ENCODE measurements at places on chromosomes 12 and 14.

GRCh38 chr12:63098851-63099250 lies 52.1 kb downstream of the AVPR1A start:
- DNase-seq, result peak; percentile 47

DNA sequence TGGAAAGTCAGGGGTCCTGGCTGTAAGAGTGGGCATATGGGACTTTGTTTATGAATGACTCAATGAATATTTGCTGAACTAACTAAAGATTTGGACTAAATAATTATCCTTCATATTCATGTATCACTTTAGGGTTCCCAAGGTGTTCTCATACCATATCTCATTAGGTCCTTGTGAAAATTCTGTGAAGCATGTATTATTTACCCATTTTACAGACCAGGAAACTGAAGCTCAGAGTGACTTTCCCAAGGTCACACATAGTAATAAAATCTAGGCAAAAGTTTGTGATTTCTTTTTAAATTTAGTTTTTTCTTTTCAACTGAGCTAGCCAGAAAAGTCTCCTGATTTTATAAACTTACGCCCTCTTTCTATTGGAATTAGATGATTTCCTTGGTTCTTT lies 9.4 kb downstream of the PDE1B start:
- no peak for DNase-seq

- no peak for DNase-seq
Measured at GRCh38 chr12:31813305-31813704, 84.5 kb upstream of the AMN1 start.

GRCh38 chr14:91418387-91419043 lies 895 bp upstream of the CCDC88C start:
- peak; percentile 63 for DNase-seq

GRCh38 chr12:42603246-42603990 lies 13.9 kb upstream of the PRICKLE1 start:
- DNase-seq, result no peak

GRCh38 chr14:52781629-52782028 lies 9.8 kb downstream of the GNPNAT1 start:
- DNase-seq, result no peak

DNA sequence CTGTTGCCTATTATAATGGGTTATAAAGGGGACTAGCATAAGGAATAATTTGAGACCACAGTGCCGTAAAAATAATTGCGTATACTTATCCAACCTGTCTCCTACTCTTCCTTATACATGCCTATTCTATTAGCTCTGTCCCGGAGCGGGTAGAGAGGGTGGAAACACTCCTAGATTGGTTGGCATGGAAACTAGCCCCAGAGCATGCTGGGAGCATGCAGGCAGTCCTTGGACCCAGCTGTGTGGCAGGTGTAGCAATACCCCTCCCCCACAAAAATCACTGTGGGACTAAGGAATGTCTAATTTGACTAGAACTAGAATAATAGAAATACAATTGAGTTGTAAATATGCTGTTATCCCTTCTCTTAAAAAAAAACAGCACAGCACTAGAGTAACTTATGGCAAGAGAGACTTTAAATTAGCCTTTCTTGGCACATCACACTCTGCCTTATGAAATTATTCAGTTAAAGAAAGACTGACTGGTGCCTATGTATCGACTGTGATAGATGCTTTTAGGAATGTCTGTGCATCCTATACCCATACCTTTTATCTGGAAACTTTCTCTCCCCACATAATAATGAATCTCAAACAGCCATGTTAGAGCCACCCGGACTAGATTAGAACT lies 244.0 kb upstream of the DAAM1 start:
- DNase-seq, result peak; percentile 9

DNA sequence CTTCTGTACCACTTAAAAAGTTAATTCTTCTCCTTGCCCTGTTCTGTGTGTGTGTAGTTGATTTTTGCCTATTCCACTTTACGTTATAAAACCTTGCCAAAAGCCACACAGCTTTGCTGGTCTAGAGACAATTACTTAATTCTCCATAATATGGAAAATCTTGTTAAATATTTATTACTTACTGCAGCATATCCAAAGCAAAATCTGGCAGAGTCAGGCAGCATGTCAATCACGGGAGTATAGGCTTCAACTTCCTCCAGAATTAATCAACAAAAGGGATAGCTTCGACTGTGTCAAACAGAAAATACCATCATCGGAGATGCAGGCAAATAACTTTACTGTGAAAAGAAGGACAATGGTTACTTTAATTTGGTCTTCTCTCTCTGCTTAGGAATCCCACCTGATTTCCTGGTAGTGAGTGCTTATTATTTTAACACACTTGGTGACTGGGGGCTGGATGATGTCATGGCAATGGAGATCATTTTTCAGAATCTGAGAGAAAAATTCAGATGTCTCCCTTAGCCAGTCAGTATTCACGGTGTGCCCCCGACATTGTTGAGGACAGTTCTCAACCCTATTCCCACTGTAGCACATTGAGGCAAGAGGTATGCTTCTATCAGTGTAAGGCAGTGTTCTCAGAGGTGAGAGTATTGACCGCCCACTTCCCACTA lies 3.7 kb upstream of the MSRB3 start:
- DNase-seq, result no peak

- no peak for DNase-seq
Measured at GRCh38 chr12:123094349-123095077, 56.4 kb downstream of the PITPNM2 start.

- no peak for DNase-seq
Measured at GRCh38 chr14:67517083-67517482, 16.0 kb upstream of the PLEKHH1 start.

DNA sequence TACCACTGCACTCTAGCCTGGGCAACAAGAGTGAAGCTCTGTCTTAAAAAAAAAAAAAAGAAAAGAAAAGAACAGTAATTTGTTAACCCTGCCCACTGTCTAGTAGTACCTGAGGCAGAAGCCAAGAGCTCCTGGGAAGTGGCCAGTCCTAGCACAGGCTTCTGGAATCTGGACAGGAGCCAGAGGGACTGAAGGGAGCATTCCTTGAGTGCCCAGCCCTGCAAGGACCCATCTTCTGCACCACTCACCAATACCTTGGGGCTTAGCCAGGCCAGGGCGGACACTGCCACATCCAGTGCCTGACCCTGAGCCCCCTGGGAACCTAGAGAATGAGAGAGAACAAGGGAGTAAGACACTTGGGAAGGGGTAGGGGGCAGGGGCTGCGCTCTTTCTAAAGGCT lies 33.7 kb downstream of the PARP2 start:
- no peak for DNase-seq

DNA sequence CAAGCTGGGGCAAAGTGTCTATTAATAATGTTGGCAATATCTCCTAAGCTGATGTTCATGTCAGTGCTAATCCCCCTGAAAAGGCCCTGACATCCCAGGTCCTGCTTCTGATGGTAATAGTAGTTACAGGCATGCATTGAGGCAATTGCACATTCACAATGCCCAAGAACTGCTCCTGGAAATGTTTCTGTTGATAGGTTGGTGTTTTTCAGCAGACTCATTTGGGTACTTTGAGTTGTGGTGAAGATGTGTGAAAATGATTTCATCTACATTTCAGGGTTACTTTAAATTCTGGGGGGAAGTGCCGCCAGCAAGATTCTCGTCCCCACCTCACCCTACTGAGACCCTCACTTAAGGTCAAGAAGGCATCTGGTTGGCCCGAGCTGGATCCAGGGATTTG lies 92.9 kb downstream of the BBS10 start:
- no peak for DNase-seq

DNA sequence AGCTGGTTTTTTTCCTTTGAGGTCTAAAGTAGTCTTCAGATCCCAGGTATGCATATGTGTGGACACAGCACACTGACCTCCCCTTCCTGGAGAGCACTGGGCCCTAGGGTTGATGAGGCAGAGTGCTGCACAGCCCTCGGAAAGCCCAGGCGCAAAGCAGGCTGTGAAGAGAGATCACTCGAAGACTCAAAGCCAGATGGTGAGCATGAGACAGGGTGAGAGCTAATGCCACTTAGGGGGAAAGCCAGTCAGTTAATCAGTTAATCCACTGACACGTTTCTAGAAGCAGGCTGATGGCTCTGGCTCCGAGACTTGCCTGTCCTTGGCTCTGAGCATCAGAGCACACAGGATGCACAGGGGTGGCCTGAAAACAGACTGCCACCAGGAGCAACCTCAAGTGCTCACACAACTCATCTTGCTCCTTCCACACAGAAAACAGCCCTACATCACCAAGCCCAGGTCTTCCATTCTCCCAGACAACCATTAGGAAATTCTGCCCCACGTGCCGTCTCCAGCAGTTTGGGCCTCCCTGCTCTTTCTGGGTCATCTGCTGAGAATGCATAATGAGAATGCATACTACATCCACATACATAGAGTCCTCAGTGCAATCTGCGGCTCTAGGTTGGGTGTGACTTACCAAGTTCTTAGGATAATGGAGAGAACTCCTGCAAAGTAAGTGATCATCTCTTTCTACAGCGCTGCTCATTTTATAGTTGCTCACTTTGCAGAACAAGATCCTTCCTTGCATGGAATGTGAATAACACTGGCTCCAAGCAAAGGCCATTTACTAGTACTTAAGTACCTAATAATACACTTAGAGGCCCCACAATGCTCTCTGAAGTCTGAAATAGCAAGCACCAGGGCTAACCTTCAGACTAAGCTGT lies 12.0 kb downstream of the AQP6 start:
- DNase-seq, result no peak

DNA sequence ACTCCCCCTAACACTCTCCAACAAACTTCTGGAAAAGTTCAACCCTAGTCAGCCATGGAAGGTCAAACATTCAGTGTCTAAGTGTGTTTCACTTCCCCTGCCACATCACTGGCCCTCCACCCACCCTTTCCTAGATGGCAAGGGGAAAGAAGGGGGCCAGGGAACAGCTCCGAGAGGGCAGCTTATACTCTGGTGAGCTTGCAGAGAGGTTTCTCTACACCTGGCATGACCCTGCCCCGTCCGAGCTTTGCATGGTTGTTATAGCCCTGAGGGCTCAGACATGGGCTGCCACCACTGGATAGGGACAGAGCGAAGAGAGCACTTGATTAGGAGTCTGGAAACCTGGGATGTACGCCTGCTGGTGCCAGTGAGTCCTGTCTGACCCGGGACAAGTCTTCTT lies 4.0 kb downstream of the ACVRL1 start:
- DNase-seq, result no peak

GRCh38 chr12:100185361-100185894 lies 15.2 kb upstream of the ACTR6 start:
- no peak for DNase-seq

GRCh38 chr12:66049538-66050282 lies 80.8 kb downstream of the LLPH start:
- DNase-seq, result no peak

DNA sequence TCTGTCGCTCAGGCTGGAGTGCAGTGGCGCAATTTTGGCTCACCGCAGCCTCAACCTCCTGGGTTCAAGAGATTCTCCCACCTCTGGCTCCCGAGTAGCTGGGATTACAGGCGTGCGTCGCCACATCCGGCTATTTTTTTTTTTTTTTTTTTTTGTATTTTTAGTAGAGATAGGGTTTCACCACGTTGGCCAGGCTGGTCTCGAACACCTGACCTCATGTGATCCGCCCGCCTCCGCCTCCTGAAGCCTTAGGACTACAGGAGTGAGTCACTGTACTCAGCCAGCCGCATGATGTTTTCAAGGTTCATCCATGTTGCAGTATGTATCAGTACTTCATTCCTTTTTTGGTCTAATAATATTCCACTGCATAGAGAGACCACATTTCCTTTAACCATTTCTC lies 2.4 kb upstream of the RNF34 start:
- no peak for DNase-seq

DNA sequence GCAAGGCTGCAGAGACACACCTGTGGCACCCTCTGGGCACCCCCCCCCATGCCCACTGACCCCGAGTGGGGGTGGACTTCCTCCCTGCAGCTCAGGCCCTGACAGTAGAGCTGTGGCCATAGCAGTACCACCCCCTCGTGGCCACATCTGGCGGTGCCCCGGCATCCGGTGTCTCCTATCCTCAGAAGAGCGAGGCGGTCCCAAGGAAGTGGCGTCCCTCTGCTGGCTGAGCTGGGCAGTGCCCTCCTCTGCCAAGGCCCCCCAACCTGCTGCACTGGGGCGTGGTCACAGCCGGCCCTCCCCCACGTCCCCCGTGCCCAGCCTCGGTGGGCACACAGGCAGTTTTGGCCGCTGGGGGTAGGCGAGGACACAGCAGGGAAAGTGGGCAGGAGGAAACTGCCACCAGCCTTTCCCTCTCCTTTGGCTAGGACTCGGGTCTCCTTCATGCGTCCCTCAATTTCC lies 6.0 kb upstream of the SLC6A12 start:
- peak; percentile 73 for DNase-seq

DNA sequence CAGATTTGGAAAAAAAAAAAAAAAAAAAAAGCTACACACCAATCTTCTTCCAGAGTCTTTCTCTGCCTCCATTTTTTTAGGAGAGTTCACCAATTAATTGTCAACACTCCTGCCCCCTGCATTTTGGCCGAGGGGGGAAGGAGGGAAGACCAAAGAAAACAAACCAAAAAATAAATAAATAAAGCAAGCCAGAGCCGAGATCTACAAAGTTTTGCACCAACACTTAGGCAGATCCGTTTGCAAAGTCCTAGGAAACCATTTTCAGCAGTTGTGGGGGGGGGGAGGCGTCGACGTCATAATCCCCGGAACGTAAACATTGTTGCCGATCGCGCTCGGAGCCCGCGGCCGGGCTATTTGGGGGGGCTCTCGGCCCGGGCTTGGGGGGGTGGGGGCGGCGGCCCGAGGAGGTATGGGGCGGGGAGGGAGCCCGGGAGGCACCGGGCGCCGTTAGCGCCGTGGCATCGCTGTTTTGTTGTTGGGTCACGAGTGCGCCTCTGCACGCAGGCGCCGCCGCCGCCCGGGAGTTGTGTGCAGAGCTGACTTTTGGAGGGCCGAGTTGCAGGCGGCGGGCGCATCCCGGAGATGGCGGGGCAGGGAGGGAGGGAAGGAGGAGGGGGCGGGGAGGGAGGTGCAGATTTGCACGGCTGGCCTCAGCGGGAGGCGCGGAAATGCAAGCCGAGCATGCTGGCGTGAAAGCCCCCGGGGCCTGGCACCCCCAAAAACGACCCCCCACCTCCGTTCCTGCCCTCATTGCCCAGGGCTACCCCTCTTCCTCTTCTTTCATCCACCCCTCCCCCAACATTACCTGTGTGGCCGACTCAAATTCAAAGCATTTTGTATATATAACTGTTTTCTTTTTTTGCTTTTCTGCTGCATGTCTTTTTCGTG lies 598 bp downstream of the KDM2B start:
- peak; percentile 74 for DNase-seq
